ENCODE measurements at places on chromosomes 5 and 9. TPM values are rescaled to one million over a fixed set of nuclear protein-coding genes. Genes with fewer than 3 reads are reported as not detected.

- DNase-seq = no peak
These were observed 6.5 kb upstream of the RPS6 start for GRCh38 chr9:19386502-19387044.

DNA sequence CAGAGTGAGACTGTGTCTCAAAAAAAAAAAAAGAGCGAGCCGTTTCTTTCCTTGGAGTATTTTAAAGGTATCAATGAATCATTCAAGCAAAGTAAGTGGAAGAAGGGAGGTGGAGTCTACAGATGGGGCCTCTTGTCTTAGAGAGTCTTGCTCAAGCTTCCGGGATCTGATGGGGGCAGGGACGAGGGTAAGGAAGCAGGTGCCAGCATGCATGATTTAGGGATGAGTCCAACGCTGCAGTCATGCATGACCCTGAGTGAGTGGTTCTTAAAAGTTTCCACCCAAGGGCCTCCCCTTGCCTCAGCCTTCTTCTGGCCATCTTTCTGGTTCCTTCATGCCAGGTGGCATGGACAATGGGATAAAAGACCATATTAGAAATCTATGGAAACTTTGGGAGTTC, 79.6 kb downstream of the MYO10 start:
- DNase-seq = no peak

Gene SH3RF2
- total RNA-seq = 0.76 TPM

Gene ABO
- total RNA-seq = 0.14 TPM

Measured in thymus (tissue), 14 donors.